ENCODE measurements at places on chromosomes 5 and 9.
A peak's percentile ranks its signal among the peaks of the same experiment; 100 is the strongest.

GRCh38 chr9:92175441-92175840, 60.2 kb upstream of the SPTLC1 start:
- no peak for DNase-seq

- peak; percentile 6 for DNase-seq
Measured at GRCh38 chr5:125835293-125836172, 587.7 kb upstream of the GRAMD2B start.

- DNase-seq: no peak
Measured at GRCh38 chr5:80437326-80437725, 29.5 kb downstream of the ZFYVE16 start.

DNA sequence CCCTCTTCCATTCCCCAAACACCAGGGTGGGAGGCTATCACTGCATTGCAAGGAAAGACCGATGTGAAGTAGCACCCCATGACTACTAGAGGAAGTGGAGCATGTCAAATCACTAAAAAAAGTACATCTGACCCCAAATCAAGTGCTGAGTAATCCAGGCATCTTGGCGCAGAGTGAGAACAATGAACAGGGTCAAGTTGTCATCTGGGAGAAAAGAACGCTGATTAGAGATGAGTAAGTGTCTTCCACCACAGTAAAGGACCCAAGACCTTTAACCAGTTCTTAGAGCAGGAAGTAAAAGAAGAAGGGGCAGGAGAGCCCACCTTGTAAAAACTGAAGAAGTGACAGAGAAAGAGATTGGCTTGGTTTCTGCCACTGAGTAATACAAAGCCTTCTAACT, 75.0 kb upstream of the RAD23B start:
- no peak for DNase-seq

GRCh38 chr5:180790020-180790419, 12.6 kb downstream of the MGAT1 start:
- no peak for DNase-seq

DNA sequence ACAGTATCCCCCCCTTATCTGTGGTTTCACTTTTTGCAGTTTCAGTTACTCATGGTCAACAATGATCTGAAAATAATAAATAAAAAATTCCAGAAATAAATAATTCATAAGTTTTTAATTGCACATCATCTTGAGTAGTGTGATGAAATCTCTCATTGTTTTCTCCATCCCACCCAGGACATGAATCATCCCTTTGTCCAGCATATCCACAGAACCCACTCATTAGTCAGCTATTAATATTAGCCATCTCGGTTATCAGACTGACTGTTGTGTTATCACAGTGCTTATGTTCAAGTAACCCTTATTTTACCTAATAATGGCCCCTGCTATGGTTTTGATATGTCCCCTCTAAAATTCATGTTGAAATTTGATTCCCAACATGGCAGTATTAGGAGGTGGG, 40.7 kb downstream of the FAM114A2 start:
- DNase-seq: no peak

DNA sequence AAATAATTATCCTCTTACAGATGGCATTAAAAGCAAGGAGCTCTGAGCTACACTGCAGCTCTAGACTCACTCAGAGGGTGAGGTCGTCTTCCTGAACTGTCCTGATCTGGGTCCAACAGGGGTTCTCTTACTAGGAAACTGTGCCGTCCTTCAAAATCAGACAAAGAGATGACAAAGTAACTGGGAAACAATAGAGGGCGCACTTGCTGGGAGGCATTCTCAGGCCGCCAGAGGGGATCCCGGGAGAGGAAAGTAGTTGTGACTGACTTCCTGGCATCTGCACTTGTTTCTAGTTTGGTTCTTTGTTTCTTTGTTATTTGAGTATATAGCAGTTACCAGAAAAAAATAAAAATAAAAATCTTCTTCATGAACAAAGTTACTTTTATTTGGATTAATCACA, 142.9 kb upstream of the MSX2 start:
- no peak for DNase-seq

GRCh38 chr5:83251849-83252248, 174.5 kb downstream of the XRCC4 start:
- no peak for DNase-seq

DNA sequence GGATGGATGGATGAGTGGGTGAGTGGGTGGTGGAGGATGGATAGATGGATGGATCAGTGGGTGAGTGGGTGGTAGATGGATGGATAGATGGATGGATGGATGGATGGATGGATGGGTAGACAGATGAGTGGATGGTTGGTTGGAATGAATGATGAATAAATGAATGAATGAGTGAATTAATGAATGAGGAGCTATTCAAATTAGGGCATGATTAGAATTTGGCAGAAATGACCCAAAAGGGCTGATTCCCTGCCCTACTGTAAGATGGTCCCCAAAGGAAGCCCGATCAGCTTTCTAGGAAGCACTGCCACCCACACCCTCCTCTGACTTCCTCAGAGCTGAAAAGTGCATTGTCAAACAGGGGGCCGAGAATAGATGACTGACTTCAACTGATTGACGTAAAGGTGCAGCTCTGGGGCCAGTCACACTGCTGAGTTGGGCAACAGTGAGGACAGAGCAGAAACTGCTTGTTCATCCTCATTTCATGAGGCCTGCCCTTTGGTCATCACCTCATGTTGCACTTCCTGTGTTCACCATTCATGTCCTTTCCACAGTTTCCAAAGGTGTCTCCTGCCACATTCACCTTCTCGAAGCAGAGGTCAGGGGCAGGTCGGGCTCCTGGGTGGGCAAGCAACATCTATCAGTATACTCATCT, 34.3 kb downstream of the NIPAL4 start:
- DNase-seq: no peak

DNA sequence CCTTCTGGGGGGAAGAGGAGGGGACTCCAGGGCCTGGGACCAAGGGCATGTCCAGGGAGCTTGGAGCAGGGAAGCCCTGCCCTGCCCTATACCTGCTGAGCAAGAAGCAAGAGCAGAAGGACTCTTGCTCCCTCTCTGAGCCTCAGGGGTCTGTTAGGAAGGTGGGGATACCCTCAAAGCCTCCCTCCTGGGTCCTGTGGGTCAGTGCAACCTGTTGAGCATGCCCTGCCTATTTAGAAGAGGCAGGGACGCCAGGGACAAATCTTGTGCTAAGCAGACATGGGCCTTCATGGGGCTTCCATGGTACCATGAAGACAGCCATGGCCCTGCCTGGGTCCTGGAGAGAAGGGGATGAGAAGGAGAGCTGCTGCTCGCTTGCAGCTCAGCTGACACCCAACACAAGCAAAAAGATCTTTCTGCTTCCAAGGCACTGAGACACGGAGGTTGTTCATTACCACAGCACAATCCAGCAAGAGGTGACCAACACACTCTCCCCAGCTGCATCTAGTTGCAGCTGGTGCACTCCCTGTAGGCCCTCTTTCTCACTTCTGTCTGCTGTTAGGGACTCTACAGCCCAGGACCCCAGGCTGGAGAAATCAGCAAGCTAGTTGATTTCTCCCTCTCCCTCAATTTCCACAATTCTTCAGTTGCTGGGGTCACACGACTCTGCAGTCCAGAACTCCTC, 39.3 kb downstream of the C9orf50 start:
- DNase-seq: no peak

- DNase-seq: no peak
Measured at GRCh38 chr5:172101547-172102217, 86.3 kb downstream of the STK10 start.

DNA sequence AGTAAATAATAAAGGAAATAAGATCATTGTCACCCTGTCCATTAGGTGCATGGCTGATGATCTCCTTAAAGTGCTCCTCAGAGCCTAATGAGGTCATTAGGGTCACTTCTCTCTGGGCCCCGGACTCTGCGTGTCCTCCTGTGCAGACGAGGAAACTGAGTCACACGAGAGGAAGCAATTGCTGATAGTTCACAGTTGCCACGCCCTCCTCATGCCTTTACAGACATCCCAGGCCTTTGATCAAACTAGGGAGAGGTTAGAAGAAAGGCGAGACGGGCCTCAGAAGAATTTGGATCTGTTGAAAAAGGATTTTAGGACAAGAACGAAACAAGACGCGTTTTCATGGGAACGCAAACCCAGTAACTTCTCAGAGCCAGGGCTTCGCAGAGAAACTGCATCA, 32.0 kb upstream of the MSX2 start:
- DNase-seq: no peak

GRCh38 chr9:96514800-96515158, 64.8 kb downstream of the HABP4 start:
- no peak for DNase-seq

DNA sequence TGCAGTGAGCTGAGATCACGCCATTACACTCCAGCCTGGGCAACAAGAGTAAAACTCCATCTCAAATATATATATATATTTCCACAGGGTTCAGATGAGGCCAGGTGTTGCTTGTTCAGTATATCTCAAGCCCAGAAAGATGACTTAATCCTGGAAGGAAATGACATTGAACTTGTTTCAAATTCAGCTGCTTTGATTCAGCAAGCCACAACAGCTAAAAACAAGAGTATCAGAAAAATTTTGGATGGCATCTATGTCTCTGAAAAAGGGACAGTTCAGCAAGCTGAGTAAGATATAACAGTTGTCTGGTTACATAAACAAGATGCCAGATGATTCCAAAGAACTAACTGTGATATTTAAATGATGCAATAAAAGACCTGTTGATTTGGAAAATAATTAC, 352.0 kb downstream of the KCTD16 start:
- no peak for DNase-seq

DNA sequence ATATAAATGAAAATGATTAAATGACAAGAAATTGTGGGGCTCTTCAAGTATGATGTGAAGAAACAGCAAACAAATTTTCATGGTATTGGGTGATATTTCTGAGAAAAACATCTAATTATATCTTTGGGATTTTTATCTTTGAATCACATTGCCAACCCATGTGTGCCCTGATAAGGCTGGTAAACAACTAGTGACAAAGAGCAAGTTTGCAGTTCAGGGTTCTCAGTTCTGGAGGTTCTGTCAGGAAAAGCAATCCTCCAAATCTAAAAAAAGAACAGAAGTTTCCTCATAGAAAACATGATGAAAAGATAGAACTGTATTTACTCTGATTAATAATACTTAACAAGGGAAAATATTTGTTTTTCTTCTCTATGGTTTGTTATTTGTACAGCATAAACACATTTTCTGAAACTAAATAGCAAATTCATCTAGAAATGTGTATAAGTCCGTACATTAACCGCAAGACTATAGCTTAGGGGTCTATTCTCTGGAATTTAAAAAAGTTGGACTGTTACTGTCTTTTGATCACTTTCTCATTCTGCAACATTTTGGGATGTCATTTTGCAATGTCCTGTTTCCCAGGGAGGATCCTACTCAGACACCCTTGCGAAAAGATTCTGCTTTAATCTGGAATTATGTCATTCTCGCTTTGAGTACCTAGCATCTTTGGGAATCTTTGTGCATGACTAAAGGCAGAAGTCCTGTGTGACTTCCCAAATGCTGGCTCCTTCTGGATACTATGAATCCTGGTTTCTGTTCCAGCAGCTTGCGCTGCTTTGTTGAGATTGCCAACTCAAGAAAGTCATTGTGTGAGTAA, 308.5 kb downstream of the ADGRV1 start:
- no peak for DNase-seq

DNA sequence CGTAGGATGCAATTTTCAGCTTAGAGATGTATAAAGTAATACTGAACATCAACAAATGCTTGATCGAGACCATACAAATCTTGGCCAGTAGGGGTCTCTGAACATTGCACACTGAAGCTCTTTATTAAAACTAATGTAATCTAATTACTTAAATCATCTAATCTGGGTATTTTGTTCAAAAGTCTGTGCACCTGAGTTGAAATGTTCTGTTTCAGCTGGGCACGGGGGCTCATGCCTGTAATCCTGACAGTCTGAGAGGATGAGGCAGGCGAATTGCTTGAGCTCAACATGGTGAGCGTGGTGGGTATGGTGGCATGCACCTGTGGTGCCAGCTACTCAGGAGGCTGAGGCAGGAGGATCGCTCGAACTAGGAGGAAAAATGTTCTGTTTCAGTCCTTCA, 41.0 kb downstream of the ESM1 start:
- DNase-seq: no peak

- DNase-seq: no peak
Measured at GRCh38 chr5:127766676-127767335, 63.6 kb downstream of the CCDC192 start.

GRCh38 chr5:116358015-116358523, 216.6 kb downstream of the SEMA6A start:
- DNase-seq: no peak

DNA sequence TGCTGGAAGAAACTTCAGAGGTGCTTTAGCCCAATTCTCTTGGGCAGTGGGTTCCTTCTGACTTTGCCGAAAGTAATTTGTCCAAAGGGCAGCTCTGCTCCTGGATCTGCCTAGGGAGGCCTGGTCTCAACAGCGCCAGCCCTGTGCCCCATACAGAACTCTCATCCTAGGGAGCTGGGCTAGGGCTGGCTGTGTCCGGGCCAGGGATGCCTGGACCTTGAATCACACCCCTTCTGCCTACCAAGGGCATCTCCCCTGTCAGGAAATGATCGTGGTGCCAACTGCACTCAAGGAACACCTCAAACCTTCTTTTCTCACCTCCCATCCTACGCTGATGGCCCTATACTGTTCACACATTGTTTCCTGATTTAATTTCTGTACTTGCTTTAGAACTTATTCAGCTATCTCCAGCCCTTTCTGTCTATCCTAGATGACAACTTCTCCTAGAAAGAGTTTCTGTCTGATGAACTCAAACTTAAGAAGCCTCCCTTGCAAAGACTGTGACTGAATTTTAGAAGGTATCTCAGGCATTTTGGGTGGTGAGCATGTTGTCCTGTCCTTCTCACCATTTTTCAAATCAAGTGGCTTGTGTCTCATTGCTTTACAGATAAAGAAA, 37.4 kb upstream of the NFIB start:
- no peak for DNase-seq

- DNase-seq: no peak
Measured at GRCh38 chr5:74446725-74447241, 193.7 kb downstream of the ENC1 start.

- DNase-seq: no peak
Measured at GRCh38 chr5:151214614-151215545, 9.0 kb downstream of the CCDC69 start.

- peak; percentile 26 for DNase-seq
Measured at GRCh38 chr5:116068028-116068632, 16.7 kb upstream of the COMMD10 start.

Data from NCI-H146 (cell line).